CD4-positive, alpha-beta T cell treated with Interleukin-21 for 1 hour (primary cell): ENCODE measurements at places on chromosomes 3 and 15.
A peak's percentile ranks its signal among the peaks of the same experiment; 100 is the strongest.

DNA sequence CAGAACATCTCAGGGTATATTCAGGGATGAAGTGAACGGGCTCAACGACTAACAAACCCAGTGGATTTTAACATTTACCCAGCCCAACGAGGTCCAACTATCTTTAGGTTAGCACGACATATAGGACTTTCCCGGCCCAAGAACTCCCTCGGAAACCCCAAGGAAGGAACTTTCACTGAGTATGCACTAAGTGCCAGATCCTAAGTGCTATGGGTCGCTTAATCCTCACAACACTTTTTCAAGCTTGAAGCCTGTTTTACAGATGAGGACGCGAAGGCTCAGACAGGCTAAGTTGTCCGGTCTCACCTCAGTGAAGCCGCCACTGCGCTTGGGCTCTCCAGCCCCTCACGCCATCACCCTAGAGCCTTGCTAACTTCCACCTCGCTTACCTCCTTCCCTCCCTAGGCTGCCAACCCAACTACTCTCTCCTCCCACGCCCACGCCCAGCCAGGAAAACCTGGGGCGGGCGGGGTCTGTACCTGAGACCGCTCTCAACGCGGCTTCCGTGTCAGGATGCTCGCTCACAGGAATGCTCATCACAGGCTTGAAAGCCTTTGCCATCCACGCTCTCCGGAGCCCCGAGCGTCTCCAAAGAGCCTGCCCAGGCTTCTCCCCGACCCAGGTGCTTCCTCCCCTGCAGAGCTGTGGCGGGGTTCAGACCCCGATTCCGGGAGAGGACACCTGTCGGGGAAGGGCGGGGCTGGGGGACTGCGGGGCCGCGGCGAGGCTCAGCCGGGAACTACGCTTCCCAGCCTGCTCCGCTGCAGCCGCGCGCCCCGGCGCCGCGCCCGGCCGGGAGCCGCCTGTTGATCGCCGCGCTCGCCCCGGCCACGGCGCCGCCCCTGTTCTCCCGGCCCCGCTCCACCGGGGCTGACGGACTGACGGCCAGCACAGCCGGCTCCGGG lies at the start of gene TMOD2:
Gene TMOD2 (plus strand): TSS at position 806 of the 905 bp plus-strand sequence. CDS start 14,845 bp downstream, outside the sequence.
- DNase-seq = peak; percentile 57

- DNase-seq = no peak
Observed at GRCh38 chr3:77247061-77247460, 207.2 kb downstream of the ROBO2 start.

DNA sequence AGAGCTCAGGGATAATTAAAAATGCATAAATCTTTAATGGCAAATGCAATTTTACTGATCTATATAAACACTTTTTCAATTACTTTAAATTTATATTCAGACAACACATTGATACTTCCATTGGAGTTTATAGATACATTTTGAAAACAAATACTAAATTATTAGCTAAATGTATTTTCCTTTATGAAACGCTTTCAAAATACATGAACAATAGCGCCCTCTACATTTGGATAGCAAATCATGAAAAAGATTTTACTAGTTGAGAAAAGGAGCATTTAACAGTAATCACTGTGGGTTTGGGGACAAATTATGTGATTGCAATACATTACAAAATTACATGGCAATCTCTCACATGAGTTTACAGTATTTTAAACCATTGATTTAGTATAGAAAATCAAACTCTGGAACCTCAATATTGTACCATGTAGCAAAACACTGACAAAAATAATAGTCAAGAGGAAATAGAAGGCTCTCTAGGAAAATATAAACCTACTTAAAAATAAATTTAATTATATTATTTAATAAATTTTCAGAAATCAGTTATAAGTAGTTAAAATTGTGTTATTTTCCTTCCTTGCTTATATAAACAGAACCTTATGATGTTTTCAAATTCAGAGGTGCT lies 207.9 kb downstream of the ZIC1 start:
- DNase-seq = no peak

GRCh38 chr15:73965758-73966113 lies 26.4 kb downstream of the STOML1 start:
- DNase-seq = peak; percentile 52

- DNase-seq = no peak
Observed at GRCh38 chr15:95131131-95131556, 899.8 kb downstream of the MCTP2 start.

DNA sequence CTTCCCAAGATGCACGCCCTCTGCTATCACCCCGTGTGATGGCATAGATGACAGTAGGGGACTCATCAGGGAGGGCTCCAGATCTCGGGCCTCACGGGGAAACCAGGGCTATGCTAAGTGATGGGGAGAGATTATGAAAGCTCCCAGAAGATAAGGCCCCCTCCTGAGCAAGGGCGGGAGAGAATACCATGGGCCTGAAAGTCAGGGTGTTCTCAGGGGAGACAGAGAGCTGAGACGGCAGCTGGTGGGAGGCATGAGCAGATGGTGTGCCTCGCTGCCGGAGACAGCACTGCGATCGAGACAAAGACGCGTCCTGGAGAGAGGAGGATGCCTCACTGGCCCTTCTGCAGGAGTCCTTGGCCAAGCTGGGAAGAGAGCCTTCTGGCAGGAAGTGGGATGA lies 106.5 kb upstream of the ADPGK start:
- no peak for DNase-seq

- no peak for DNase-seq
Observed at GRCh38 chr15:85941186-85941855, 138.3 kb upstream of the AGBL1 start.

- DNase-seq = no peak
Observed at GRCh38 chr15:31455499-31455898, 128.9 kb downstream of the KLF13 start.

DNA sequence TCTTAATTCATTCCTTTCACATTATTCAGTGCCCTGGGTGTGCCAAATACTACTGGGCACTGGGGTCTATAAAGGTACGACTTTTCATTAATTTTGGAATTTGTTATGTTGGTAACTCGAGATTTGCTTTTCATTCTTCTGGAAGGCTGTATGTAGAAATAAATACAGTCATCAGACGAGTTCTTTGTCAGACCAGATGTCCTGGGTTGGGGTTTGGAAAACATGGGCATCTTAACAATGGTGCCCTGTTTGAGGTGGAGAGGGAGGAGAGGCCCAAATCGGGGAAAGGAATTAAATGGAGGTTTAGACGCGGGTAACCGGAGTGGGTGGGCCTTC lies 662 bp upstream of the GLCE start:
- DNase-seq = no peak

- DNase-seq = peak; percentile 60
Observed at GRCh38 chr3:172675441-172676193, 35.2 kb downstream of the NCEH1 start.

- no peak for DNase-seq
Observed at GRCh38 chr15:31557899-31558298, 231.3 kb downstream of the KLF13 start.

GRCh38 chr3:155386919-155387318 lies 93.4 kb upstream of the STRIT1 start:
- no peak for DNase-seq

DNA sequence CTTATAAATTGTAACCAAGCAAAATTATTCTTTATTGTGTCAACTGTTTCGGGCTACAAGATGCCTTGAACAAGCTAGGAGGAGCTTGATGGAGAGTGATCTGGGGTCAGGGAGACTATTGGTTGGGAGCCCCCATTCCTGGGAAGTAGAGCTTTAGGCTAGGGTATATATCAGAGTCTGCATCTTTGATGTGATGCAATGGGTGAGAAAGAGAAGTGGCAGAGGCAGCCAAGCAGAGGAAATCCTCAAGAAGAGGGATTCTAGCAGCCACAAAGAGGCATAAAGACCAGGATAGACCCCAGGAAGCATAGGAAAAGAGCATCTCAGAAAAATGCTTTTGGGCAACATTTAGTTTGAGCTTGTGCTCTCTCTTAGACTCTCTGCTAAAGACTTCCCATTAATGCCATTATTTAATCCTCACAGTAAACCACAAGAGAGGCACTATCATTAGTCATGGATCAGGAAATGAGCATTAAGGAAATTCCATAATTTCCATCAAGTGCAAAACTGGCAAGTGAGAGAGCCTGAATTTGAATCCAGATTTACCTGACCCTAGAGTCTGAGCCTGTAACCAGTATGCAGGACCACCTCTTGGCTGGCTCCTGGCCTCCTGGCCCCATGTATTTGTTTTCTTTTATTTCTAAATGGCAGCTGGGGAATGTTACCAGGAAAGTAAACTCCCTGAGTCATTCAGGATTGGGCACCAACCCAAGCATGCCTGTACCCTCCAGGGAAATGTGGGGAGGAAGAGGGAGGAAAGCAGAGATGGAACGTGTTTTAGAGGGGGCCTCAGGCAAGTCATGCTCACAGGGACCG lies 118.7 kb downstream of the RPL22L1 start:
- DNase-seq = no peak

DNA sequence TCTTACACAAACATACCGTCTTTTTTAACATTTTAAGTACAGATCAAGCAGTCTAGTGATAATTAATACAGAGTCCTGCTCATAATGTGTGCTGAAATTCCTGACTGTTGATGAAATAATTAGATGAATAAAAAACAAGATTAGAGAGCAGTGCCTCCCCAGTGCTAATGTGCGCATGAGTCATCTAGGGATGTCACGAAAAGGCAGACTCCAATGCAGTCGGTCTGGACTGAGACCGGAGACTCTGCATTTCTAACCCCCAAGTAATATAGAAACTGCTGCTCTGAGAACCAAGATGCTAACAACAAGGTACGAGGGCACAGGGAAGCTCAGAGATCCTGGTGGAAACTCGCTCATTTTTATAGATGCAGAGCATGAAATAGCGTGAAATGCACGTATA lies 61.4 kb downstream of the COL8A1 start:
- no peak for DNase-seq

DNA sequence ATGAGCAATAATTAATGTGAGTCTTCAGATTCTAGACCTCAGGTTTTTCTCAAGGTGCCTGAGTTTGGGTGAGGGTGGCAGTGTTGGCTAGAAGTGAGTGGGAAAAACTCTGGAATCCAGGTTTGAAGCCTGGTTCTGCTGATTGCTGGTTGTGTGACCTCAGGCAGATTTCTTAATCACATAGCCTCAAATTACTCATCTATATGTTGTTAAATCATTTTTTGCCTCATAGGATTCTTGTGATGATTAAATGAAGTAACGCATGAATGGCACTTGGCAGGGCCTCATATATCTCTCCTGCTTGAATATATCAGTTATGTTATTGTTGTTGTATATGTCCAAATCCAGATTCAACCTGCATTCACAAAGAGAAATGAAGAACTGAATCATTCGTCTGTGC lies 60.5 kb downstream of the NR2F2 start:
- no peak for DNase-seq

- DNase-seq = no peak
Observed at GRCh38 chr3:23183731-23184130, 19.4 kb upstream of the UBE2E2 start.

DNA sequence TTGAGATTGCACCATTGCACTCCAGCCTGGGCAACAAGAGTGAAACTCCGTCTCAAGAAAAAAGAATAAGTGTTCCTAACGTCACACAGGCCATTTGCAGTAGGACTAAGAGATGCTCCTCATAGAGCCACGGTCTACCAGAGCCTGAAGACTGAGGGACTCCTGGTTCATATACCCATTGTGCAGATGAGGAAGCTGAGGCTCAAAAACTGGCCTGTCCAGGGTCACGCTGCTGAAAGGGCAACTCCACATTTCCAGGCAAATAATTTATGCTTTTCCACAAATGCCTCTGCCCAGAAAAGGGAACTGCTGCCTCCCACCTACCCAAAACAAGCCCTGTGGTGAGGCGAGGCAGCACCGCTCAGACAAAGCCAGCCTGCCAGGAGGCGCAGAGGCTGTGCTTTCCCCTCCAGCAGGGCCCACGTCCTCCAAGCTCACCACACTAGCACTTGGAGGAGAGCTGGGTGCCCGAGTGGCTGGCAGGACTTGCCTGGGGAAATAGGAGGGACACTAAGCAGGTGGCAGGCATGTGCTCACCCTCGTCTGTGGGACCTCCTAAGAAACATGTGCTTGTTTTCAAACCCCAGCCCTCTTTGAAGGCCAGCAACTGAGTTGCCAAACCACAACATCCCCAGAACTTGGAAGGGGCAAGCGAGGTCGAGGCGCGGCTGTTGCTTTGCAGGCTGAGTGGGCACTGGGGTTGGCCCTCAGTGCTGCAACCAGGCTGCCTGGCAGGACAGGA lies 195.6 kb downstream of the XXYLT1 start:
- no peak for DNase-seq

GRCh38 chr3:82595530-82595929 lies 834.1 kb upstream of the GBE1 start:
- no peak for DNase-seq

- DNase-seq = no peak
Observed at GRCh38 chr3:122902326-122902725, 107.5 kb downstream of the SLC49A4 start.

GRCh38 chr3:66380200-66380932 lies 120.5 kb downstream of the LRIG1 start:
- no peak for DNase-seq

DNA sequence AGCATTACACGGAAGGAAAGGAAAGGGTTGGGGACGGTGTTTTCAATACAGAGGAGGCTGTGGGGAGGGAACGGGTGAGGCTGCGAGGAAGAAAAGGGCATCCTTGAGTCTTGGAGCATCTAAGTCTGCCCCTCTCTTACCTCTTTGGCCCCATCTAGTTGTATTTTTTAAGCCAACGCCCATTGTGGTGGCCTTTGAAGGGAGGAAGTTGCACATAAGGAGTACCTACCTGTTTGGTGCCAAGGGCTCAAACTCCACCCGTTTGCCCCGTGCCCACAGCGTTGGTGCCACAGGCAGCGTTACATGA lies 146.1 kb upstream of the UMPS start:
- DNase-seq = peak; percentile 47

GRCh38 chr15:28912422-28912821 lies 26.6 kb downstream of the APBA2 start:
- no peak for DNase-seq

- no peak for DNase-seq
Observed at GRCh38 chr15:56160966-56161365, 82.7 kb downstream of the RFX7 start.

GRCh38 chr3:30169487-30169886 lies 436.9 kb upstream of the TGFBR2 start:
- no peak for DNase-seq

DNA sequence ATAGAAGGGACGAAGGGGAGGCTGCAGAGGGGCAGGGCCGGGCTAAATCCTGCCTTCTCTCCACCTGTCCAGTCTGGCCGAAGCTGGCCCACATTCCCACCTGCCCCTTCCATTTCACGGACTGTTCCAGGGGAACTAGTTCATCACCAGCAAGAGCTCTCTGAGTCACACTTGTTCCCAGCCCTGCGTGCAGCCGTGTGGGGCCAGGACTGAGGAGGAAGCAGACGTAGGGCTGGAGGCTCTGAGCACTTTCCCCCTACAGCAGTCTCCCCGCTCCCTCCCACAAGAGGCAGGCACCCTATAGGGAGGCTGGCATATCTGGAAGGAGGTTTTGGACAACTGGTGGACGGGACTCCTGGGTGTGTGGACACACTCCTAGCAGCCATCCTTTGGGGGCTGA lies 3.0 kb downstream of the ITIH4 start:
- DNase-seq = no peak

- DNase-seq = no peak
Observed at GRCh38 chr3:186570941-186571643, 572 bp downstream of the DNAJB11 start.

- no peak for DNase-seq
Observed at GRCh38 chr15:100869151-100869999, 10.3 kb upstream of the ALDH1A3 start.

- peak; percentile 43 for DNase-seq
Observed at GRCh38 chr3:101851850-101852714, 2.8 kb downstream of the NFKBIZ start.
